Stimulated activated CD8-positive, alpha-beta memory T cell treated with anti-CD3 and anti-CD28 coated beads, Interleukin-4, amount 100 ng/mL, for 4 hours (primary cell): ENCODE measurements at places on chromosomes 5 and 9.

DNA sequence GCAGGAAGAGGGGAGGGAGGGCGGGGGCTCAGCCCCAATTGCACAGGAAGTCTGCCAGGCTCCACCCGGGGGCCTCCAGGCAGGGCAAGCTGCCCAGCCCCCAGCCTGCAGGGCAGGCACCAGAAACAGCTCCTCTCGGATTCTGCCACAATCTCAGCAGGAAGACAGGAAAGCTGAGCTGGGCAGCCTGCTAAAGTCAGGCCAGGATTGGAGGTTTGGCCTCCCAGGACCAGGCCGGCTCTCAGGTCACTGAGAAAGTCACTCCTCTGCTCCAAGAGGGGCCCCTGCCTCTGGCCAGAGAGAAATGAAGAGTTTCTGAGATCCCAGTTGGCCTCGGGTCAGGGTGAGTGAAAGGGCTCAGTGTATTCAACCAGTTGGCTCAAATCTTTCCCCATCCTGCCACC is 54.6 kb upstream of the STXBP1 start:
- DNase-seq: no peak

- no peak for DNase-seq
Observed at GRCh38 chr5:172758077-172758833, 12.7 kb downstream of the DUSP1 start.

GRCh38 chr5:148974642-148975327 is 88.1 kb downstream of the SH3TC2 start:
- no peak for DNase-seq

DNA sequence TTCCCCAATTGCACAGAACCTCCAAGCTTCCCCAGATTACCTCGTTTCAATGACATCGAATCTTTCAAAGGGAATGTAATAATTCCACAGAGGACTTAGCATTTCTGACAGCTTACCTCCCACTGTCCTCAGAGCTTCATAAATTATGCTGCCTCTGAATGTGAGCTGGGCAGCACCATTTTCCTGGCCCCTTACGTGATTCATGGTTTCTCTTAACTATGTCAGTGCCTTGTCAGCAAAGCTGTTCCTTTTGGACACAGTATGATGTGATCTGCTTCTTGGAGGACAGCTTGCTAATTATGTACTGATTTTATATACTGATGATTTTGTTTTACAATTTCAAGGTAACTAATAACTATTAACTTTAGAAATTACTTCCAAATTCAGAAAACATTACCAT is 27.7 kb upstream of the SSBP2 start:
- no peak for DNase-seq

- no peak for DNase-seq
Observed at GRCh38 chr9:106307670-106308069, 555.3 kb upstream of the ZNF462 start.

- DNase-seq: no peak
Observed at GRCh38 chr5:143887903-143888665, 76.1 kb downstream of the HMHB1 start.

DNA sequence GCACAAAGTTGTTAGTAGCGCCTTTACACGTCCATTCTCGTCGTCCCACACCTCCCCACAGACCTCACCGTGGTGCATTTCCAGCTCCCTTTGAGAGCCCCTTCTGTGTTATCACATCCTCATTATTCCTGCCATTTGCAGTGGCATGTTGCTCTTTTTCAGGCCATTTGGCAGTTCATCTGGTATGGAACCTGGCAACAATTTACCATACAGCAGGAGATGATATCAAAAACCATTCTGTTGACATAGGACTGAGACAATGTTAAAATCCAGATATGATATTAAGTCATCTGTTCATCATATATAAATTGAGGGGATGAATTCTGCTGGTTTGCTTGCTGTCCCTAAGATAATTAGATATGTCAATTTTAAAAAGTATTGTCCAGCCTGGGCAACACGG is 83.0 kb downstream of the TMEM174 start:
- no peak for DNase-seq

- no peak for DNase-seq
Observed at GRCh38 chr5:54772684-54773083, 212.7 kb downstream of the ESM1 start.

- DNase-seq: no peak
Observed at GRCh38 chr9:136694872-136695247, 7.6 kb upstream of the AGPAT2 start.

- DNase-seq: no peak
Observed at GRCh38 chr5:37323607-37324006, 47.3 kb downstream of the NUP155 start.

DNA sequence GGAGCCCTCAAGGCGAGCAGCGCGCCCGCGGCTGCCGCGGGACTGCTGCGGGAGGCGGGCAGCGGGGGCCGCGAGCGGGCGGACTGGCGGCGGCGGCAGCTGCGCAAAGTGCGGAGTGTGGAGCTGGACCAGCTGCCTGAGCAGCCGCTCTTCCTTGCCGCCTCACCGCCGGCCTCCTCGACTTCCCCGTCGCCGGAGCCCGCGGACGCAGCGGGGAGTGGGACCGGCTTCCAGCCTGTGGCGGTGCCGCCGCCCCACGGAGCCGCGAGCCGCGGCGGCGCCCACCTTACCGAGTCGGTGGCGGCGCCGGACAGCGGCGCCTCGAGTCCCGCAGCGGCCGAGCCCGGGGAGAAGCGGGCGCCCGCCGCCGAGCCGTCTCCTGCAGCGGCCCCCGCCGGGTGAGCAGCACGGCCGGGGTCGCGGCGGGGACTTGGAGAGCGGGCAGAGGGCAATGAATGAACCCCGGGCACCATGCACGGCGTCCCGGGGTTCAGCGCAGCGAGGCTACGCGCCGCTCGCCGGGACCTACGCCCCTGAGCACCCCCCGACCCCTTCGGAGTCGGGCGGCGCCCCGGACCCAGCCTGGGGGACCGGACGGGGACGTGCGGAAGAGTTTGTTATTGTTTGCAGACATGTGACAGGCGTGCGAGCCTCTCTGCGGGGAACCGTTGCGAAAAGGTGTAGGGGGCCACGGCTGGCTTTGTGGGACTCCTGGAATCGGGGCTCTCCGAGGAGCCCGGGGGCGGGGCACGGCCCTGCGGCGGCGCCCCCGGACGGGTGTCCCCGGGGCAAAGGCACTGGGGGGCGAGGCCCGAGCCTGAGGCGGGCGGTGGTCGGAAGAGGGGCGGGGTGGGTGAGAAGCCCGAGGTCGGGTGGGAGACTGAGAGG is 553 bp downstream of the MAP3K1 start:
- no peak for DNase-seq

GRCh38 chr5:55469839-55470238 is 64.9 kb downstream of the PLPP1 start:
- DNase-seq: no peak

DNA sequence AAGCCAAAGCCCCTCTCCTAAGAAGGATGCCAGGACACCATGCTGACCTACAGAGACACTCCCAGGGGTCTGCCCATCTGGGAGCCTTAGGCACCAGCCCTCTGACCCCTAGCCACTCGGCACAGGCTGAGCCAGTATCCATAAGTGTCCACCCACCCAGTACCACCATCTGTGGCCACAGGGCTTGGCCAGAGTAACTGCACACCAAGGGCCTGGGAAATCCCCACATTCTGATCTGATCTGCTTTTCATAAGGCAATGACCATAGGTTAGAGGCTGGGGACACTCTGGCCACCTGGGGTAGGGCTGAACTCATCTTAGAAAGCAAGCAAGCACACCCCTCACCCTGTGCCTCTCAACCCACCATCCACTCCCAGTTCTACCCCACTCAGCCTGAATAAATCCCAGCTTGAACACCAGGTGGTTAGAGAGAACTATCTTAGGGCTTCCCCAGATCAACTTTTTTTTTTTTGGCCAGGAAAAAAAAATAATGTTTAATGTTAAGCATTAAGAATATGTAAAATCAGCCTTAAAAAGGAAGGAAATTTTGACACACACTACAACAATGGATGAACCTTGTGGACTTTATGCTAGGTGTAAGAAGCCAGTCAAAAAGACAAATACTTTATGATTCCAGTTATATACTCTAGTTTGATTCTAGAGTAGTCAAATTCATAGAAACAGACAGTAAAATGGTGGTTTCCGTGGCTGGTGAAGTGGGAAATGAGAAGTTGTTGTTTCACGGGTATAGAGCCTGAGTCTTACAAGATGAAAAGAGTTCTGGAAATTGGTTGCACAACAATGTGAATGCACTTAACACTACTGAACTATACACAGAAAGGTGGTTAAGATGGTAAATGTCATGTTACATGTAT is 6.2 kb downstream of the GNPDA1 start:
- DNase-seq: no peak

- DNase-seq: no peak
Observed at GRCh38 chr9:130158001-130158400, 14.2 kb upstream of the NCS1 start.

GRCh38 chr5:114500756-114501155 is 138.9 kb downstream of the KCNN2 start:
- no peak for DNase-seq

GRCh38 chr9:117687532-117687931 is 16.7 kb upstream of the TLR4 start:
- DNase-seq: no peak

GRCh38 chr5:51156838-51157237 is 226.4 kb upstream of the ISL1 start:
- no peak for DNase-seq

GRCh38 chr9:121889990-121890563 is 203.0 kb downstream of the TTLL11 start:
- DNase-seq: no peak

DNA sequence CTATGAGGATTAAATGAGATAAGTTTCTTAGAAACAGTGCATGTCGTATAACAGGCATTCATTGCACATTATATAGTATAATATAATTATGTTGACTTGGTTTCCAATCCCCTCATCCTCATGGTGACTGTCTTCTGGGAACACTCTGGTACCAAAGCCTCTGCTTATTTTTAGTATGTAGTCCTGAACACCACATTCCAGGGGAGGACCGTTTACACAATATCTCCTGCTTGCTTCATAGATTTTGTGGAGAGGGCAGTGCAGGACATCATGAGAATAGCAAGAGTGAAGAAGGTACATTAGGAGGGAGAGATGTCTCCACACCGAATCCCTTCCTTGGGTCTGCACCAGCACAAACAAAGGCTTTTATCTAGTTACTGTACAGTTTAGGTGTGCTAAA is 20.5 kb upstream of the BHMT start:
- no peak for DNase-seq

DNA sequence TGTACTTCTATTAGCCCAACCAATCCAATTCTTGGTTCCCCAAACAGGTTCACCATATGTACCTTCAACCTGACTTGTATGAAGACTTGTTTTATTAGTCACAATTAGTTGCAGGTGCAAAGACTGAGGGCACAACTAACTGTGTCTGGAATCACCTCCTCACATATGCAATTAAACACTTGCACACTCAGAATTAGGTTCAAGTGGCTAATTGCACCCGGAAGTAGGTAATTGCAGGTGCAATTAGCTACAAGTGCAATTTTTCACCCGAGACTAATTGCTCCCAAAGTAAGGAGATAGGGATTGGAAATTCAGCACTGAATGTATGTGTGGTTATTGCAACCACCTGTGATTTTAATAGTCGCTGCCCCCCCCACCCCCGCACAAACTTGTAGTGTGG is 338.9 kb downstream of the ZSWIM6 start:
- no peak for DNase-seq

DNA sequence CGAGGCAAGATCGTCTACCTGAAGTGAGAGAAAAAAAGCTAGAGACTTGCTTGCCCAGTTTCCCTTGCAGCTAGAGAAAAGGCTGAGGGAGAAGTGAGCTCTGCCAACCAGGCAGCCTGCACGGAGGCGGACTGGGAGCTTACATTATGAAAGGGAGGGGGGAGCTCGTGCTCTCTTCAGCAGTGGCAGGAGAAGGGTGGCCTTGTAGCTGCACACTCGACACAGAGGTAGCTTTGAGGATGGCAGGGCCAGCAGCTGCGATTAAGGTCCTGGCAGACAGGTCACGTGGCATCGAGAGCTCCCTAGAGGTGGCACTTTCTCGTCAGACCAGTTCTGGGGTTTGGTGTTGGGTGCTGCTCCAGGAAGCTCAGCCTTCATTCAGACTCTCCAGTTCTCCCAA is 26.7 kb downstream of the APBA1 start:
- DNase-seq: no peak

- no peak for DNase-seq
Observed at GRCh38 chr5:170110403-170111087, 4.8 kb downstream of the FOXI1 start.

DNA sequence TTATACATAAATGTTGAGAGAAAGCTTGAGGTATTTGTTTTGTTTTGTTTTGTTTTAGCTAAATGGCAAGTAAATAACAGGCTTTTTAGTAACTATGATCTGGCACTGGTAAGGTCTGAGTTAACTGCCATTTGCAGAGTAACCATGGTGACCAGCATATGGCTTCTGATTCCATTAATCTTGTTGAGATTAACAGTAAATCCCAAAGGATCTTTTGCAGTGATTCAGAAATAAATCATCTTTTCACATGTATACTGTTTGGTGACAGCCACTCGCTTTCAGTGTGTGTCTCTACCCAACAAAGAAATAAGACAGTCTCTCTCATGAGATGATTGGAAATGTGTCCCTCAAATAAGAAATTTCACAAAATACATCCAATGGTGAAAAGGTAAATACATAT is 235.6 kb downstream of the RAB3C start:
- DNase-seq: no peak

DNA sequence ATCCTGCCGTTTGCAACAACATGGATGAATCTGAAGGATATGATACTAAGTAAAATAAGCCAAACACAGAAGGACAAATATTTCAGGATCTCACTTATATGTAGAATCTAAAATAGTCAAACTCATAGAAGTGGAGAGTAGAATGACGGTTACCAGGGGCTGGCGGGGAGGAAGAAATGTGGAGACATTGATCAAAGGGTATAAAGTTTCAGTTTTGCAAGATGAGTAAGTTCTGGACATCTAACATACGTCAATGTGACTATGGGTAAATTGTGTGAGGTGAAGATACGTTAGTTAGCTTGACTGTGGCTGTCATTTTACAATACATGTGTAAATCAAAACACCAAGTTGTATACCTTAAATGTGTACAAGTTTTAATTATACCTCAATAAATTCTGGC is 200.3 kb downstream of the SNX18 start:
- DNase-seq: no peak

DNA sequence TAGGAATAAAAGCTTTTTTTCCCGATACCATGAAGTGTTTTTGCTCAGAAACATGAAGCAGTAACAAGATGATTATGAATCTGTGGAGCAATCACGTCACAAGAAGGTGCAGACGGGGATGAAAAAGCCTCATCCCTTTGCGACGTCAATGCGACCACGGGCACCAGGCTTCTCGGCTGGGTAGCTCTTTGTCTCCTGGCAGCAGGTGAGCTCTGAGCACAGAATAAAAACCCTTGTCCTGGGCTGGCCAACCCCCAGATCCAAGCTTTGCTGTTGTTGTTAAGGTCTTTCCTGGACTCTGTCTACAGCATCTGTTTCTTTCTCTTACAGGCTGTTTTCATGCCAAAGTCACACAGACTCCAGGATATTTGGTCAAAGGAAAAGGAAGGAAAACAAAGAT is 113.8 kb downstream of the ANKRD18B start:
- DNase-seq: no peak

GRCh38 chr9:20137425-20137824 is 348.6 kb upstream of the SLC24A2 start:
- no peak for DNase-seq
